Spleen (tissue), 13 donors: ENCODE measurements at places on chromosomes 4 and X.

DNA sequence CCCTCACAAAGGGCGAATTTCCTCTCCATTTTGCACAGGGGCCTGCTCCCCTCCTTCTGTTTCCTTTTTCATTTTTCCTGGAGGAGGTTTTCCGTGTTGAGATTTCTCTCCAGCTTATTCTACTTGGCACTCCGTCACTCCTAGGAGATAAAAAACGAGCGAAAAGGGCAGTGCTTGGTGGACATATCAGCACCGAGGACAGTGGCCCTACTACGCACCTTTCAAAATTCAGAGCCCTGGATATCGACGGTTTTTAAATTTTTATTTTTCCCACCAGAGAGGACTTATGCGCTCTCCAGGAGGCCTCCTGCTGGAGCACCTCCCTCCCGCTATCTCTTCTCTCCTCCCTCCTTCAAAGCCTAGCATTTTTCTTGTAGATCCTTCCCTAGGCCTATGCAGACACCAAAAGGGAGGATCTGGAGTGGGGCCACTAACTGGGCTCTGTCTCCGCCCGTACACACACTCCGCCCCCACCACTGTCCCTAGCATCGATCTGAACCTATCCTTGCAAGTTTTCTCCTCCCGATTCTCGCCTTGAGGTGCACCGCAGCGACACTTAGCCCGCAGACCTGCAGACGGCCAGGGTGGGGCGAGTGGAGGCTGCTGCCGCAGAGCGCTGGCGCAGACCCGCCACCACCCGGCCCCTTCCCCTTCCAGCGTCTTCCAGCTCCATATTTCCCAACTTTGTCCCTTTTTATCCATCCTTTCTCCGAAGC lies 8.5 kb upstream of the TCEAL9 start:
- DNase-seq = no peak

DNA sequence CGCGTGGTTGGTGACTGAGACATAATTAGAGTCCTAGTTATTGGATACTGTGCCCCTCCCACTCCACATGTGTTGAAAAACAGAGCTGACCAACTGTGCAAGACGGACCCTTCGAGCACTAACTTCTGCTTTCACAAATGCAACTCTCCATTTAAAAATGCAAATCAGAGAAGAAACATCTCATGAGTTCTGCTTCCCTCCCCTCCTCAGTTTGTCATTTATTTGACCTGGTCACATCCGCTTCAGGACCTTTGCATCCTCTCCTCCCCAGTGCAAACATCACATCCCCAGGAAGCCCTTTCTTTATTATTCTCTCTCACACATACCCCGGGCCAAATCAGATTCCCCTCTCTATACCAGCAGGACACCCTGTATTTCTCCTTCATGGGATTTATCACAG lies 38.1 kb upstream of the NOCT start:
- no peak for DNase-seq

- no peak for DNase-seq
These were observed 167.9 kb upstream of the GLRA2 start for GRCh38 chrX:14361435-14361834.

DNA sequence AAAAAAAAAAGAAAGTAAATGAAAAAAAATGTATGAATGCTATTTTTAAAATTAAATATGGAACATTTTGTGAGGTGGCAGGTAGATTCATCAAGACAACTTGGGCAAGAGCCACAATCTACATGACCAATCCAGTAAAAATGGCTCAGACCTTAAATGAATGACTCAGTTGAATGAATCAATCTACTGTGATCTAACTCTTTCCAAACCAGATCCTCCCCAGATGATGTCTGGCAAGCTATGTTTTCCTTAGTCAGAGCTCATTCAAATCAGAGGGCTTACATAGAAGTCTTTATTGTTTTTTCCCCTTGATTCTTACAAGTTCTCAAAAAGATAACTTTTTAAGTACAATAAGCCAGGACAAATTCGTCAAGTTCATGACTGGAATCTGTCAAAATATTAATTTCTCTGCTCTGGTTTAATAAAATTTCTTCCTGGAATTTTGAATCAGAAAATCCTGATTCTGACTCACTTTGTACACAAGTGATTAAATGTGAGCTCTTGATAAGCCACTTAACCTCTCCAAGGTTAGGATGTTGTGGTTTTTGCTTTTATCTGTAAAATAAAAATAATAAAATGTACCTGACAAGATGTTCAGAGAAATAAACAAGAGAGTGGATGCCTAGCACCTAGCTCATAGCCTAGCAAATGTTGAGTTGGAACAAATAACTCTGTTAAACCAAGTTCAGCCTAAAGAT lies 105.6 kb upstream of the SMIM31 start:
- no peak for DNase-seq

DNA sequence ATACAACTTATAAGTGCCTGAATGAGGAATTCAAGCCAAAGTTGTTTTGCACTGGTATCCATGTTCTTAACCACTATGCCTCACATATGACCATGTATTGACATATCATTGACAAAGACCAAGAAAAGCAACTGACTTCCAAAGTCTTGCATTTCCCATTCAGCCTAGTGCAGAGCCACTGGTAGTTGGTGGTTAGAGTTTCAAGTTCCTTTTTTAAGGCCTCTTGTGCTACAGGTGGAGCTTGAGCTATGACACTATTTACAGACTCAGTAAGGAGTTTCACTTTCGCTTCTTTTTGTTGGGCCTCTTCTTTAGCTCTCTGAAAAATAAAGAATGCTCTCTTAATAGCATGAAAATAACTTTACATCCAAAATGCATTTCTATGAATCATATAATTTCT lies 763.0 kb downstream of the DMD start:
- DNase-seq = no peak

DNA sequence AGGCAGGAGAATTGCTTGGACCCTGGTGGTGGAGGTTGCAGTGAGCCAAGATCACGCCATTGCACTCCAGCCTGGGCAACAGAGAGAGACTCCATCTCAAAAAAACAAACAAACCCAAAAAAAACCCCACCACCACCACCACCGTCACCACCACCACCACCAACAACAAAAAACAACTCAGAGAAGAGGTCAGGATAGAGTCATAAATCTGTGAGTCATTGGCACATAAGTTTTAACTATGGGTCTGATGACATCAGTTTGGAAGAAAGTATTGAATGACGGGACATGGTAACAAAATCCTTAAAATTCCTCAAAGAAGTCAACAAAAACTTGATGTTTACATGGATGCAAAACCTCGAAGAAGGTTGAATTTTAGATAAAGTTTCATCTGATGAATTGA lies 288.0 kb upstream of the SFRP2 start:
- DNase-seq = no peak

DNA sequence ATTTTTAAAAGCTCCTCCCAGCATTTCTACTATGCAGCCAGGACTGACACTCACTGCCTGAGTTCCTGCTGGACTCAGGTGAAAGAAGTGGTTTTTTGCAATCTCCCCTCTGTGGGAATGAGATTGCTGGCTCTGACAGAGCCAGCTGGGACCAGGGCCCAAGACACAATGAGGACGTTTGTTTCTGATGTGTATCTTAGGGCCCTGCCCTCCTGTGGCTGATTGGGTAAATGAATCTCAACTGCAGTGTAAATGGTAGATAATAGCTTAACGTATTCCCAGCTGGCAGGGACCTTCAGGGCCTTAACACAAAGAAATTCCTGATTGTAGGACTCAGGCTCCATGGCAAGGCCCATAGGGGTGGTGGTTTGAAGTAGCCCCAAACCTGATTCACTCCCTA lies 85.8 kb upstream of the PRPS1 start:
- no peak for DNase-seq

GRCh38 chrX:133359466-133359865 lies 55.8 kb downstream of the GPC4 start:
- DNase-seq = no peak

GRCh38 chrX:100645106-100645505 lies 1.1 kb downstream of the SRPX2 start:
- DNase-seq = no peak

DNA sequence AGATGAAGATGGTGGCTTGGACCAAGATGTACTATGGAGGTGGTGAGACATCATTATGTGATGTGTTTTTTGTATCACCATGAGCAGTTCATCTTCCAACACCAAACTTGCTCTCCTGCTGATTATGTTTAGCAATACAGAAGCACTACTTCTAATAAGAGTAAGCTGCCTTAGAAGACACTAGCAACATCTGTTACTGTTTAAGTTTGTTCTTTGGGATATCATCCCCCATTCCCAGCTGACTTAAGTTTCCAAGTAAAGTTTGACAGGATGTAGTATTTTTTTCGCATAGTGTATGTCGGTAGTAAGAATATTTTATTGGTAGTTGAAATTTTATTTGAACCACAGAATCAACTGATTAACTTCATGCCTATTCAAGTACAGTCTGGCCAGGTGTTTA lies 123.5 kb upstream of the BMPR1B start:
- DNase-seq = no peak

DNA sequence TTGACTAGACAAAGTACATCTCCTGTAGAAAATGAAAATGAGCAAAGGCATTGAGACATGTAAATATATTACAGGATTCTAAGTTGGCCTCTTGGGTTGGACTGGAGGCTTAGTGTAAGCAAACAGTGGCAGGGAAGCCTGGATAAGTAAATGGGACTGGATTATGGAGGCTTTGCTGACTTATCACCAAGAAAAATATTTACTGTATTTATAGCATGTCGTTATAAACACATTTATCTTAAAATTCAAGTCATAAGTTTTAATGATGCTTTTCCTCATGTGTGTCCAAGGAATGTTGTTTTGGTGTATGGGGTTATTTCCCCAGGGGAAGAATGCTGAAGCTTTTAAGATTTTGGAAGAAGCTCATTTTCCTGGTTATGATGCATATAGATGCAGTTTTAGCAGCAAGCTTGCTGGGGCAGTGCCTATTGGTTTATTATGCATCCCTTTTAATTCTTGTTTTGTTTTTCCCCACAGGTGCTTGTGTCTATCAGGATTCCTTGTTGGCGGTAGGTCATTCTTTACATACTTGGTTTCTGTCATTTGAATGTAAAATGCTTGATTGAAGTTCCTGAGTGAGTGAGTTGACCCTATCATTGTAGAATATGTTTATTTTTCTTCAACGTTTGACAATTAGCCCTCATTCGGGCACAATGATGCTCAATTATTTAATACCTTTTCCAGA lies 8.5 kb downstream of the FRAS1 start:
- no peak for DNase-seq

DNA sequence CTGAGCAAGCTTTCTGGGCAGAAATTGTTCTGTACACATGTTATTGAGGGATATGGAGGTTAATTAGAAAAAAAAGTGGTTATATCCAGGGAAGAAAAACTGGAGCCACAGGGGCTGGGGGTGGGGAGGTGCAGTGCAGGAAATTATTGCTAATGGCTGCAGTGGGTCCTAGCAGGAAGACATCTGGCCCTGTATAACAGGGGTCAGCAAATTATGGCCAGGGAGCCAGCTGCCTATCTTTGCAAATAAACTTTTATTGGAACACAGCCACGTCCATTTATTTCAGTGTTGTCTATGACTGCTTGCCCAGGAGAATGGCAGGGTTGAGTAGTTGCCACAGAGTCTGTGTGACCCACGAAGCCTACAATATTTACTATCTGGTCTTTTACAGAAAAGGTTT lies 23.4 kb upstream of the PRPS2 start:
- no peak for DNase-seq

DNA sequence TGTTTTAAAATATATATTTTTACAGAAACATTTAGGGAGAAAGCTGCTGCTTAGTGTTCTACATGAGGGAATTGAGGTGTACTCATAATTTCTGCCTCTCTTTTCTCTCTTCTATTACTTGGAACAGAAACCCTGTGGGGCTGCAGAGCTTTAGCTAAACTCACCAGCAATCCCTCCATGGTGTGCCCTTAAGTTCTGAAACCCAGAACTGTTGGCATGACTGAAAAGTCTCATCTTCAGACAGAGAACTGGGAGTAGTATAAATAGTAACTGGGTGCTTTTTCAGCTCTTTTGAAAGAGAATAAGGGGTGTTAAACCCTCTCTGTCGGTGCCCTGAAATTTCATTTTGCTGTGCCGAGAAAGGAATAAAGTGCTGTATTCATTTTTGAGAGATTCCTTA lies 294.9 kb upstream of the BOD1L1 start:
- no peak for DNase-seq

- DNase-seq = no peak
These were observed 7.9 kb downstream of the ARL9 start for GRCh38 chr4:56513517-56513916.

- no peak for DNase-seq
These were observed 11.5 kb downstream of the RAB9A start for GRCh38 chrX:13700380-13700779.

GRCh38 chrX:97159916-97160800 lies 276.4 kb downstream of the RPA4 start:
- DNase-seq = no peak

- DNase-seq = no peak
These were observed 253.0 kb downstream of the PTTG2 start for GRCh38 chr4:38213083-38213805.

- DNase-seq = no peak
These were observed 46.1 kb upstream of the FAM9C start for GRCh38 chrX:13090339-13091110.

- DNase-seq = no peak
These were observed 93.2 kb upstream of the KLF3 start for GRCh38 chr4:38570647-38571276.

DNA sequence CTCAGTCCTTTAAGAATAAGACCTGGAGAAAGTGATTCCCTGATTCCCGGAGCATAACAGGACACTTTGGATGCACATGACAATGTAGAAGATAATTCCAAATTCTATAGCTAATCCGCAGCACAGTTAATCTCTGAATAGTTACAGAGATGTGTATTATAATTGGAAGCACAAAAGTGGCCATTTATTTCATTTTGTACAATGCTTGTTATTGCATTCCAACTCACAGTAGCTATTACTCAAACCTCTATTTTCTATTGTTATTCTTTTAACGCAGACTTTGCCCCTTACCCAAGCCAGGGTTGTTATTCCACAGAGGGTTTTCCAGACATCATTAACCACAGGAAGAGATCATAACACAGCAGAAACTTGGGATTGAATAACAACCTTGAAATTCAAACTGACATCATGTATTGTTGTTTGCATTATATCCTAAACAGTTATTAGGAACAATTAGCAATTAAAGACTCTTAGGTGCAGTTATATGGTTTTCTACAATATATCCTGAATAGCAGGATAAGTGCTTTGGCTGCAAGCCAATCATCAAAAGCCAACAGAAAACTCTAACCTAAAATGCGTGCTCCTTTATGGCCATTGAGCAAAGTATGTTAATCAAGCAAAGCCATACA lies 984.0 kb upstream of the TENM3 start:
- DNase-seq = no peak

DNA sequence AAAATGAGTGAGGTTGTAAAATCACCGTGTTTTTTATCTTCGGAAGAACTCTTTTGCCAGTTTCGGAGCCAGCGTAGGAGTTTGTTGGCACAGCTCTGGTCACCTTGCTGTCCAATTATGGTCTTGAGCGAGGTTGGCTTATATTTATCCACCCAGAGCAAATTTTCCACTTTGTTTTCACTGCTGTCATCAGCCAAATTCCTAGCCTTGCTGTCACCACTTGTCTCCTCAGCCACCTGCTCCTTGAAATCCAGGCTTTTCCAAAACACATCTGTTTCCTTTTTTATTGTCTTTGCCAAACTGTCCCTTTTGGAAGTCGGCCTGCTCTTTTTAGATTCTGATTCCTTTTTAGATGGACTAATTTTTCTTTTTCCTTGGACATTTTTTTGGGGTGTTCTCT lies 57.6 kb downstream of the RFC1 start:
- no peak for DNase-seq

GRCh38 chrX:11196476-11196875 lies 85.3 kb downstream of the HCCS start:
- DNase-seq = no peak

- no peak for DNase-seq
These were observed 190.7 kb downstream of the ZNF674 start for GRCh38 chrX:46354481-46354880.

- DNase-seq = no peak
These were observed 36.6 kb upstream of the BTC start for GRCh38 chr4:74830928-74831327.

GRCh38 chrX:119247702-119248101 lies 11.6 kb downstream of the PGRMC1 start:
- no peak for DNase-seq
